ENCODE measurements at places on chromosomes 3 and 15.
A peak's percentile ranks its signal among the peaks of the same experiment; 100 is the strongest.

GRCh38 chr3:126478581-126479310 is 3.1 kb upstream of the ZXDC start:
- DNase-seq = no peak

DNA sequence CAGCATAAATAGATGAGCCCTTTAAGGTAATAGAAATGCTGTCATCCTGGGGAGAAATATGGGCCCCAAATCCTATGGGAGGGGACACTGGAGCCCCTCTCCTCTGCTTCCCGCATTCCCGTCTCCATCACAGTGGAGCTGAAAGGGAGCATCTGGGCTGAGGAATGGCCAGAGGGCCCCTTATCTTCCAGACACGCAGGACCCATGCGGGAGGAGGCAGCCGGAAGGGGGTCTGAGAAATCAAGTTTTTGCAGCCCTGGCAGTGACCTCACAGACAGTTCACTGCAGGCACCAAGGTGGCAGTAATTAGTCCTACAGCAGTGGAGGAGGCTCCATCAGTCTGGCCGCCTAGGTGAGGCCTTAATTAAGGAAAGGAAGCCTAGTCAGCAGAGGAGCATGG is 80.2 kb downstream of the RAB11A start:
- DNase-seq = no peak

GRCh38 chr3:65819896-65820295 is 218.8 kb downstream of the MAGI1 start:
- no peak for DNase-seq

DNA sequence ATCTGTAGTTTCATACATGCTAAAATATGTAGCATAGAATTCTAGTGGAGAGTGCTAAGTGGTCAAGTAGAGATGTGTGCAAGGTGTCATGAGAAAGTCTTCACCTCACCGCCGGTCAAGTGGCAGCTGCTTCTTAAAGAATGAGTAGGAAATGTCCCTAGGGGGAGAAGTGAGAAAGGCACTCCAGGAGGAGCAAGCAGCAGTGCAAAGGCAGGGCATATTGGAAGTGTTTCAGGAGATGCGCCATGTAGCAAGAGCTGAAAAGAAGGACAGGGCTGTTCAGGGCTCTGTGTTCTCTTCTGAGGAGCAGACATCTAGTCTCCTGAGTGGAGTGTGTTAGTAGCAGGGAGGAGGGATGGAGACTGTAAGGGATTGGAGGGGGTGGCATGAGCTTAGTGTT is 312.4 kb upstream of the SEMA6D start:
- DNase-seq = no peak

- DNase-seq = no peak
Observed at GRCh38 chr15:39285663-39286062, 295.2 kb upstream of the THBS1 start.

GRCh38 chr3:196220587-196220986 is 4.3 kb downstream of the SLC51A start:
- DNase-seq = no peak

DNA sequence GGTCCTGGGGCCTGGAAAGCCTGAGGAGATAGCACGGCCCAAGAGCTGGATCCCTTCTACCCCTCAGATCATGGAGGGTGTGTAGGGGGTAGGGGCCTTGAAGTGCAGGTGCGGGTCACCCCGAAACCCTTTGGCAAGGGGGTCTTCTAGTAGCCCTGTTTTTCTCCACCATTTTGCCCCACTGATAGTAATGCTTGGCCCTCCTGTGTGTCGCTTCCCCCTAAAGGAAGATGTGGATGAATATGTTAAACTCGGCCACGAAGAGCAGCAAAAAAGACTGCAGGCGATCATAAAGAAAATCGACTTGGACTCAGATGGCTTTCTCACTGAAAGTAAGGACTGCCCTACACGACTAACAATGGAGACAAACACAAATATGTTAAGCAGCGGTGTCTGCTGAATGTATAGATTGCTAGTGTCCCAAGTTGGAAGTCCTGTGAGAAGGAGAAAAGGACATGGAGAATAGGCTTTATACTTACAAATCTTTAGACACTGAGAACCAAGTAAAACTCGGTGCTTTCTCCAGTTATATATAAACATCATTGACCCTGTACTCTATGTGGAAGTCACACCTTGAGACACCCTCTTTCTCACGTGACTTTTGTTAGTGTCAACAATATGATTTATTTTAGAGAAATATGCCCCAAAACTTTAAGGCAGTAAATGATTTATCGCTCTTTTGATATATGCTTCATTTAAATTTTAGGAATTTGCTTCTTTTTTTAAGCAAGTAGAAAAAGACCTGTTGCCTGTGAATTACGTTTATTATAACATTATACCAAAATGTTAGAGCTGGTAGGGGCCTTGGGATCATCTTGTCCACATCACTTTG is 802 bp downstream of the RCN2 start:
- no peak for DNase-seq

GRCh38 chr3:126554560-126555525 is 3.9 kb downstream of the C3orf22 start:
- DNase-seq = no peak

DNA sequence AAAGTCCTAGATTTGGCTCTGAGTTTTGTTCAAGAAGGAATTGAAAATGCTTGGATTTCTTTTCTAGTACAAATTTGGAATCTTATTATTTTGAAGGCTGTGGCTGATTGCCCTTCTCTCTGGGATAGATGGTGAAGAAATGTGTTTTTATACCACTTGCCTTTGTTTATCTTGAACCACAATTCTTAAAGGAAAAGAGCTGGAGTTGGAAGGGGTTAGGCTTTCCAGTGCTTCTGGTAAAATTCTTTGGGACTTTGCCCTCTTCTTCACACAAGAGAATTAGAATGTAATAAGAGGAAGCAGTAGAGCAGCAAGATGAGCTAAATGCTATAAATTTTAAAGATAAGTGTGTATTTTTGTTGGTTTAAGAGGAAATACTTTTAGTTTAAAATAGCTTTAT is 65.8 kb downstream of the COL6A5 start:
- DNase-seq = no peak

DNA sequence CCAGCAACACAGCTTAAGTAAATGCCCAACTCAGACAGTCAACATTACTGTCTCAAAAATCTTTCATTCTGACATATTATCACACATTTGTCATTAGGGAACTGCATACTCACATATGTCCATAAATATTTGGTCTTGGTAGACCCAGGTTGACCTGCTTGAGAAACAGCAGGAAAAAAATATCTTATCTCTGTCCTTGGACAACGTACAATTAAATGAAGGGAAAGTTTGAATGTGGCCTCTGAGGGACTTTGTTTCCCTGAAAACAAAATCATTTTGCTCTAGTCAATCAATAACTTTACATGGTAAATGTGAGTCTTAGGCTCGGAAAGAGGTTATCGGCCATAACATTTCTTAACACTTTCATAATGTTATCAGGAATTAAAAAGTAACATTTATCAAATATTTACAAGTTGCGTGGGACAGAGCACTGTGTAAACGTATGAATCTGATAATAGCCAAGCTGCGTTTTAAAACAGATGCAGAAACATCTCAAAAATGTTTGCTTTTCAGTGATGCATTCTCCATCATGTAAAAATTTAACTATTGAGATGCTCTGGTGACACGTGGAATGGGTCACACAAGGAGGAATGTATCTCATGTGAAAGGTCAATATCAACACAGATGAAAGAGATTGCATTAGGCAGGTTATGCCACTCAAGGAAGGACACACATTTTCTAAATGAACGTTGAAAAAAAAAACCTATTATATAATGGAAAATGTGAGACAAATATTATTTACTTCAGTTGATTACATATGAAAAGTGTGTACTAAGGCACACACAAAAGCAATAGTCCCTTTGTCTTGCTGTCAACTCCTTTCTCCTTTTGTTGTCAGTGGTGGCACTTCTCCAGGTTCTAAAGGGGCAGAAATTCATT is 304.4 kb downstream of the WDR72 start:
- DNase-seq = no peak

DNA sequence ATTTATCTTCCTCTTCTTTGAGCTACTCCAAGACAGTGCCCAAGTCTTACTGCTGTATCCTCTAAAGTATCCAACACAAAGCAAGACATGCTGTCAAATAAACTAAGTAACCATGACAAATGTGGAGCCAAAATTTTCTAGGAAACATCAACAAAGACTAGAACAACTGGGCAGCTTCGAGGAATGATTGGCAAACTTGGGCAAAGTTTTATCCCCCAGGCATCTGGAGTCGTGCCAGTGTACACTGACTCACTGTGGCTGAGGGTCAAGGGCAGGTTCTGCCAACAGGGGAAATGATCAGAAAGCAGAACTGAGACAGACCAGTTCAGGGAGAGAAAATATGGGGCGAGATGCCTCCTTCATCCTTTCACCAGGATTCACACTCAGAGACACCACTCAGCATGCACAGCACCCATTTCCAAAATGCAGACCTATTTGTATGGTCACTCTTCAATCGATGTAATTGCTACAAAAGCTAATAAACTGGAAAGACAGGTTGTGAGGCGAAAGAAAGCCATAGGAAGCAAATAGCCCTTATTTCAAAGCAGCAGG is 65.8 kb downstream of the MB21D2 start:
- no peak for DNase-seq

DNA sequence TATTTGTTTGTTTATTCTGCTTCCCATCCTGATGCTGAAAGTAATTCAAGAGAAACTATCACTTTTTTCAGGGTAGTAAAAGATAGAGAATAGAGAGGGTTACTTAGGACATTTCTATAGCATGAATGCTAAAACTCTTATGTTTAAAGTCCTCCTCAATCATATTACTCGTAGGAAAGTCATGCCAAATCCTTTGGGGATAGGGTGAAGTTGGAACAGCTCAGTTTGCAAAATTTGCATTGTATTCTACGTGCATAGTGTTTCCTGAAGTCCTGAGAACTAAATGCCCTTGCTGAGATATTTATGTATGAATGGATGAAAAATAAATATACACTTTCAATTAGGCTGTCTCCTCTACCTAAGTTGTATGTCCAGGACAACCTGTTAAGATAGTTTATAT is 14.6 kb downstream of the PLSCR5 start:
- peak; percentile 36 for DNase-seq

GRCh38 chr3:119716998-119717397 is 14.2 kb downstream of the CFAP91 start:
- DNase-seq = no peak

GRCh38 chr15:29457729-29458128 is 188.1 kb upstream of the NSMCE3 start:
- no peak for DNase-seq

DNA sequence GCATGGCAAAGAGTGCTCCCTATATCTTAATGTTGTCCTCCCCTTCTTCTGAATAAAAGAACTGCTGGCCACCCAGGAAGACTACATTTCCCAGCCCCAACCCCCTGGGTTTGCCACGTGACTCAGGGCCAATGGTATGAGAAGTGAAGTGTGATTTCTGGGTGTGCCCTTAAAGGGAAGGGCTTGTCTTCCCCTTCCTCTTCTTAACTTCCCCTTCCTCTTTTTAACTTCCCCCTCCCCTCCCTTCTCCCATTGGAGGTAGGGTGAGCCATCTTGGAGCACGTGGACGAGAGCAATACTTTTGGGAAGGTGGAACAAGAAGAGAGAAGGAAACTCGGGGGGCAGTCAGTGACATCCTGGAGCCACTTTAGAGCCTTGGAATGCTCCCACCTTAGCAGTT is 6.8 kb upstream of the KBTBD12 start:
- DNase-seq = no peak

GRCh38 chr3:179026636-179027035 is 45.0 kb downstream of the ZMAT3 start:
- DNase-seq = no peak

GRCh38 chr3:116288485-116288884 is 156.8 kb downstream of the LSAMP start:
- DNase-seq = no peak

DNA sequence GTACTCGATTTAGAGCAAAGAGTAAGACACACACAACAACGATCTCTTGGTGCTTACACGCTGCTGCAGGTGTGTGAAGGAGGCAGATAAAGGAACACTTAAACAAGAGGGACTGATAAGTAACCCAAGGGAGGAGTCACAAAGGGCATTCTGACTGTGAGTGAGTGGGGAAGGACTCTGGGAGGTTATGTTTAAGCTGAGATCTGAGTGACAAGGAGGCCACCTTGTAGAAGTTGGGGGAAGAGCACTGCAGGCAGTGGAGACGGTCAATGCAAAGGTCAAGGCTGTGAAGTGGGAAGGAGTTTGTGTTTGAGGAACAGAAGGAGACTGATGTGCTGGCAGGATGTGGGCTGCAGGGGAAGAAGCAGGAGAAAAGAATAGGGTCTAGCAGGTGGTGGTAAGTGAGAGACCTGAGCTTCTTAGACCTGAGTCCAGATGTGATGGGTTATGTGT is 63.1 kb downstream of the LPP start:
- DNase-seq = no peak

GRCh38 chr15:66779331-66780009 is 77.4 kb downstream of the SMAD6 start:
- no peak for DNase-seq
